ENCODE measurements at places on chromosomes 1 and 21.

DNA sequence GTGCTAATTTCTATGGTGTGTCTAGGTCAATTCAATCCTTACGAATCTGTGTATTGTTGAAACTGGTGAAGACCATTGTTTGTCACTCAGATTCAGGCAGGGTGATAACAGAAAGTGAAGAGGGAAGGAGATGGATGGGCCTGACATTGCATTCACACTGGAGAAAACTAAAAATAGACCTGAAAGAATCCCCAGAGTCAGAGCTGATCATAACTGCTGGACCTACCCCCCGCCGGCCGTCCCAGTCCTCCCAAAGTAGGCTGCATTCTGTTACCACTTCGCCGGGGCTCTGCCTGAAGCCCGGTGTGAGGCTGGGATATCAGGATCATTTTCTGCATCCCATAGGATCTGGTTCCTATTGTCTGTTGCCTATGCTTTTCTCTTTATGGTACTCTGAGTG is 121.1 kb downstream of the NUF2 start:
- DNase-seq: no peak

- no peak for DNase-seq
Measured at GRCh38 chr1:9596415-9597123, 7.9 kb downstream of the TMEM201 start.

DNA sequence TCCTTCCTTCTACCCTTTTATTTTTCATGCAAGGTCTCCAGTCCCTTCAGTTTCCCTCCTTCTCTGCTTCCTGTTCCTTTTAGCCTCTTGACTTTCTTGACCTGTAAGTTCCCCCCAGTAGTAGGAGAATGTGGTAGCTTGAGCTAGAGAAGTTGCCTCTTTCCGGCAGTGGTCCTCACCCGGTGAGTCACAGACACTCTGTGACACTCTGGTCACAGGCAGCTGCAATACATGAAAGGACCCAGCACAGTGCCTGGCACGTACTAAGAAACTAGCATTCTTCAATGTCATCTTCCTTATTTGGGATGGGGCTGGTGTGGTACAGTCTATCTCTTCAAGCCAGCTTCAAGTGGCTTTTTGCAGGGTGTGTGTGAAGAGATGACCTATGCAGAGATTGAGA is 16.0 kb downstream of the PFKFB2 start:
- no peak for DNase-seq

- no peak for DNase-seq
Measured at GRCh38 chr21:34260277-34261008, 103.4 kb upstream of the KCNE2 start.

DNA sequence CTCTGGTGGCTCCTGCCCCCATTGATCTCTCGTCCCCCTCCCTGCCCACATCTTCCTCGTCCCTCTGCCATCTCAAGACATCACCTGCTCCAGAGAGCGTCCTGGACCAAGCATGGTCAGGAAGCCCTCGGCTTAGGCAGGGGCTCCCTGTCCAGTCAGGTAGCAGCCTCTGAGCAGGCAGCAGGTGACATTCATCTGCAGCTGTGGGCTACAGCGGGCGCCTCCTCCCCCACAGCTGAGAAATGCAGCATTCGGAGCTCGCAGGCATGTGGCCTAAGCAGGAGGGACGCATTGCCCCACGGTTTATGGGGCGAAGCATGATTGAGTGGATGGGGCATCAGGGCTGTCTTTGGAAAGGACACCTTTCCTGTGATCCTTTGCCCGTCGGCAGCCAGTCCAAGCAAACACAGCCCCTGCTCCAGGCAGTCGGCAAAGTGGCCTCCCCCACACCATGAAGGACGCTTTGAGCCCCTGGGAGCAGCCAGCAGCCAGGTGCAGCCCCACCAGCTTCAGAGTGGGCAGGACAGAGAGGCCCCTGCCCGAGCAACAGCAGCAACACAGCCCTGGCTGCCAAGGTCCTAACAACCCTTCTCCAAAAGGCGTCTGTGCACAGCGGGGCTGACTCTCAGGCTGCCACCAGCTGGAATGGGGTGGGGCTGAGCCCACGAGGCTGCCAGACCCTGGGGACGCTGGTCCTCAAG is 234.1 kb upstream of the VAMP3 start:
- no peak for DNase-seq

GRCh38 chr1:85862456-85862855 is 154.2 kb upstream of the ZNHIT6 start:
- no peak for DNase-seq

DNA sequence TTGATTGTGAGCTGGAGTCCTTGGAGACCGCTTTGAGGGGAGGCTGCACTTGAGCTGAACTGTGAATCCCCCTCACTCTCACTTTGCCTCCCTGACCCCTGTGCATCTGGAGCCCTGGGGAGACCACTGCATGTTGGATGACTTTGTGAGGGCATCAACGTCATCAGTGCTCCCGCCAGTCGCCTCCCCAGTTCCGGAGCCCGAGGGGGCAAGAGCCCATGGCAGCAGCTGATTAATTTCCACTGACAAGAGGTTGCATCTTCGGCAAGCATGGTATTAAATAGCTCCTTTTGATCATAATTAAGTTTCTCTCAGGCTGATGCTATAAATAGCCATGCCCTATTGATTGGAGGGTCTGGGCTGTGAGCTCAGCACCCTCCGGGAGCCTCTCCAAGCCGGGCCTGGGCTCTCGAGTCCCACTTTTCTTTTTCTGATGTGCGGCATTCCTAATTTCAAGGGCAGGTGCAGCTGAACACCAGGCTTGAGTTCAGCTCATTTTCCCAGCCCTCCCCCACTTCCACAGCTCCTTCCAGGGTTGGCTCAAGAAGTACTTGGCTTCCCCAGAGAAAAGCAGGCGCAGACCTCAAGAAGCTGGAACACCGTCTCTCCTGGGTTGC is 33.2 kb downstream of the KCND3 start:
- no peak for DNase-seq

DNA sequence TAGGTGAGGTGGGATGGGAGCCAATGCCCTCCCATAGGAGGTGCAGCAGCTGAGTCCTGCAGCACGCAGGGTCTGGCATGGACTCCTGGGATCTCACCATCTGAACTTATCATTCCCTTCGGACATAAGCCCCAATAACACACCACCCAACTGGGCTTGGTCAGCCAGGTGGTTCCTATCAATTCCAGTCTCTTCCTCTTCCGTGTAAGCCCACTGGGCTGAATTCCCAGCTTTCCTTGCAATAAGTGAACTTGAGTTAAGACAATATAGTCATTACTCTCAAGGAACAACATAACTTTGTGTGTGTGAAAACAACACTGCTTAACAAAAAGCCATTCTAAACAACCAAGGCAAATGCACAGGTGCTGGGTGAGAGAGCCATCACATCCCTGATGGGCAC is 86.6 kb upstream of the EDN2 start:
- no peak for DNase-seq

- no peak for DNase-seq
Measured at GRCh38 chr1:154726896-154727753, 119.1 kb upstream of the ADAR start.

GRCh38 chr1:203338335-203339036 is 12.4 kb downstream of the FMOD start:
- peak; percentile 28 for DNase-seq

DNA sequence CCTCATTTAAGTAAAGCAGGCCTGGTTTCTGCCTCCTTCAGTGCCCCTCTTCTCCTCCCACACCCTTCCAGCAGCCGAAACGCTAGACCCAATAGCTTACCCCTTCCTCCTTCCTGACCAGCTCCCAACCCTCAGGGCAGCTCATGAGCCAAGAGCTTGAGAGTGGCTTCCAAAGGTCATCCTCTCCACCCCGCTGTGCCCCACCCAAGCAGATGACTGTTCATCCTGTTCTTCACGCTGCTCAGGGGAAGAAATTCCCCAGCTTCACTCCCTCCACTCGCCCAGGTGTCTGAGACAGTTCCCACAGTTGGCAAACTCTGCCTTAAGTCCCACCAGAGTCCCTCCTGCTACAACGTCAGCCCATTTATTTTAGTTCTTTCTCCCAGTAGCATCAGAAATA is 23.4 kb downstream of the ARHGEF19 start:
- no peak for DNase-seq

DNA sequence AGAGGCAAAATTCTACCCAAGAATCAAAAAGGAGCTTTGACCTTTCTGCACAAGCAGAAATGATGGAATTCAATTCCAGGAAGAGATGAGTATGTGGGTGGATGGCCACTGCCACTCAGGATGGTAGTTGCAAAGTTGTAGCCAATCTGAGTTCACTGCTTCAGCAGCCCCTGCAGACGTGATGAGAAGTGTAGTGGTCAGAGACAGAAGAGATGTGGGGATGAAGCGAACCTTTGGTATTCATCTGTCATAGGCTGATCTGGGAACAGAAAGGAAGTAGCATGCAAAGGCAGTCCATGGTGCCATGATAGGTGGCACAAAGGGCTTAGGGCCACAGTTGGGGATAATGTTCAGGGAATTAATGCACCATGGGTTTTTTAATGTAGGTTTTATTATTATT is 81.1 kb upstream of the PGBD5 start:
- no peak for DNase-seq

GRCh38 chr1:58317694-58318093 is 228.8 kb downstream of the OMA1 start:
- no peak for DNase-seq

DNA sequence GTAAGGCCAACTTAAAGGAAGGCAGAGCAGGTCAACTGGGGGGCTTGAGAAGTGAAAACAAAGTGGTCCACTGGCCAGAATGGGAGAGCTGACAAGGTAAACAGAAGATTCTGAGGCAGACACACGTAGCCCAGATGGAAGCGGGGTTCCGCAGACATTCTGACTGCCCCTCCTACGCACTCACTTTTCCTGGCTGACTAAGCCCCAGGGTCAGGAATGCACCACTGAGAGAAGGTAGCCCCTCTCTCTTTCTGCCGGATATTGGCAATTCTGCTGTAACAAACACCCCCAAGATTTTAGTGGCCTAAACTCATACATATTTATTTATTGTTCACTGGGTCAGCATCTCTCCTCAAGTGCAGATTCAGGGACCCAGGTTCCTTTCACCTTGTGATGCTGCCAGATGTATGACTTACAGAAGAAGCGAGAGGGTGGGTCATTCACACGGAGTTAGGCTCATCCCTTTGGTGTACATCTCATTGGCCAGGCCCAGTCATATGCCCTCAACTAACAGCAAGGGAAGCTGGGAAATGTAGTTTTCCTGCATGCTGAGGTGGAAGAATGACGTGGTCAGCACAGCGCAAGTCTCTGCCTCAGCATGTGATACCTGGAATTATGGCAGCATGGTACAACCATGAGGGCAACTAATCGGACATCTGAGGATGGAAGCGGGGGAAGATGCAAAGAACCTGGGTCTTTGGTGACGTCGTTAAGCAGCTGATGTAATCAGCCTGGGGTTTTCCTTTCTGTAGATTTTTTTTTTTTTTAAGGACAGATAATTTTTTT is 43.4 kb upstream of the MRPS6 start:
- DNase-seq: peak; percentile 26

GRCh38 chr1:42259059-42259738 is 75.8 kb downstream of the FOXJ3 start:
- no peak for DNase-seq

- no peak for DNase-seq
Measured at GRCh38 chr1:47441450-47442106, 3.7 kb downstream of the FOXD2 start.

DNA sequence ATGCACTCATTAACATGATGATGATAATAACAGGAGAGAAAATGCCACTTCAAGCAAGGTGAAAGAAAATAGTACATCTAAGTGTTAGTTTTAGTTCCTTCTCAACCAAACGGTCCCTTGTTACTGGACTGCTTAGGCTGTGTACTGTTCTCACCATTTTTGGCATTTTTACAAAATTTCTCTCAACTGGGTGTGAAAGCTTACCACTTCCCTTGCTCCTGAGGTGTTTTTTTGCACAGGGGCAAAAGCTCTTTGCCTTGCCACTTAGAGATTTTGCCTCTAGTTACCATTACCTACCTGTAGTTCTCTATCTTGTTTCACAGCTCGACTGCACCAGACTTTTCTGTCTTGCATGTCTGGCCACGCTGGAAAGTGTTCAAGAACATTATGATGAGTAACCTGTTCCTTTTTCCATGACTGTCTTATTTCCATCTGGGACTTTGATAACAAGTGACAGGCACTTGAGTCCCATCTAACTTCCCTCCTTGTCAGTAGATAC is 10.7 kb downstream of the NEK7 start:
- DNase-seq: no peak

- DNase-seq: peak; percentile 5
Measured at GRCh38 chr21:32096411-32096810, 182.4 kb downstream of the MIS18A start.

- DNase-seq: no peak
Measured at GRCh38 chr1:31961536-31961935, 23.4 kb upstream of the PTP4A2 start.

- no peak for DNase-seq
Measured at GRCh38 chr1:234683127-234683860, 73.3 kb upstream of the IRF2BP2 start.

DNA sequence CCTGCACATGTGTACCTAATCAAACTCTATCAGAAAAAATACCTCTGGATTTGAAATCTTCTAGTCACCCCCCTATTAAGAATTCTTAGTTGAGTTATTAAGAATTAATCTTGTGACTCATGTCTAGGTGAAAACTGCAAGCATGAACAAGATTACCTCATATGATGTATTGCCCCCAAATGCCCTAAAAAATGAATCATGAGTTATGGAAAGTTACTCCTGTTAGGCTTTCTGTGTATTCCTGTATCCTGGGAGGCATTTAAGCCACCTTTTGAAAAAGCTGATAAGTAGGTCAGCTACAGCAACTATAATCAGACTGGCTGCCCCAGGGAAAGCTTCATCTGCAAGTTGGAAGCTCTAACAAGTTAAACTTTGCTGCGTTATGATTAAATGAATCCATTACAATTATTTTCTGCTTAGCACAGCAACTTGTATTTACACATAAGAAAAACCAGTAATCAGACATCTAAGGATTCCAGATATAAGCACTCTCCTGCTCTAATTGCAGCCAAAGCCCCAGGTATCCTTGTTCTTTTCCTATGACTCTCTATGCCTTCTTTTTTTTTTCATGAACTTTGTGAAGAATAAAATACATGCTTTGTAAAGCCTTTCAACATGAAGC is 147.7 kb downstream of the NTPCR start:
- DNase-seq: no peak

DNA sequence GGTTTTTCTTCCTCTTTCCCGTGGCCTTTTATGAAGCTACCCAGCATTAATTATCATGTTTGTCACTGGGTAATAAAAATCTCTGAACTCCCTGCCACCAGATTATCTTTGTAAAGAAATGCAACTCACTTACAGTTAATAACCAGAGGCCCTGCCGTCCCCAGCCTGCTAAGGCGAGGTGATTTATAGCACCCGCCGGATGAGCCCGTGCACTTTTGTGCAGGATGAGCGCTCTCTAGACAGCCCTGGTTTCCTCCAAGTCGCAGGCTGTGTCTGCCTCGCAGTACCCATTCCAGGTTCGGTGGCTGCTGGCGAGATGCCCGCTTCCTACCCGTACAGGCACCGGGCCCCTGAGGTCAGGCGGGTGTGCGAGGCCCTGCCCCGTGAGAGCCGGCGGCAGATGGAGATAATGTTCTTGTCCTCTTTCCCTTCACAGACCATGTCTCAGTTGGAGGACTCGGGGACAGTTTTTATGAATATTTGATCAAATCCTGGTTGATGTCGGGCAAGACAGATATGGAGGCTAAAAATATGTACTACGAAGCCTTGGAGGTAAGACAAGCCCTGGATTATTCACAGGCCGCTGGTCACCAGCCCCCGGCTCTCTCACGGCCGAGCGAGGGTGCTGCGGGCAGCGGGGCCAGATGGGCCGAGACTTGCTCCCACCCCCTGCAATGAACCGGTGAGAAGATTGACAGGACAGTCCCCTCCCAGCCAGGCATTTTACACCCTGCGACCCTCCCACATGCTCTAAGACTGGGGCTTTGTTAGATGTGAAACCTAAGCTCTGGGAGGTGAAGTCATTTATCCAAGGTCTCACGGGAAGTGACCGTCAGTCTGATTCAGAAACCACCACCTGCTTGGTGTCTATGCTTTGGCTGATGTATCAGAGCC is 28.5 kb upstream of the SELENON start:
- DNase-seq: no peak
